Cardiac septum (tissue), 1 donor: ENCODE measurements at places on chromosomes 4 and X. TPM values are rescaled to one million over a fixed set of nuclear protein-coding genes. Genes with fewer than 3 reads are reported as not detected.

- DNase-seq, result no peak
These were observed 28.1 kb downstream of the ZNF81 start for GRCh38 chrX:47864785-47865184.

The FATE1 gene
- 0.67 TPM for total RNA-seq

GRCh38 chr4:8315435-8316250 lies 46.1 kb downstream of the HTRA3 start:
- peak; percentile 77 for DNase-seq

The SERPINA7 gene
- not detected for total RNA-seq
